ENCODE measurements at places on chromosomes 3 and 15.

- DNase-seq, result no peak
Measured at GRCh38 chr3:68924897-68925296, 7.5 kb downstream of the TAFA4 start.

GRCh38 chr15:74839526-74840395 is 3.2 kb downstream of the ULK3 start:
- DNase-seq, result no peak

DNA sequence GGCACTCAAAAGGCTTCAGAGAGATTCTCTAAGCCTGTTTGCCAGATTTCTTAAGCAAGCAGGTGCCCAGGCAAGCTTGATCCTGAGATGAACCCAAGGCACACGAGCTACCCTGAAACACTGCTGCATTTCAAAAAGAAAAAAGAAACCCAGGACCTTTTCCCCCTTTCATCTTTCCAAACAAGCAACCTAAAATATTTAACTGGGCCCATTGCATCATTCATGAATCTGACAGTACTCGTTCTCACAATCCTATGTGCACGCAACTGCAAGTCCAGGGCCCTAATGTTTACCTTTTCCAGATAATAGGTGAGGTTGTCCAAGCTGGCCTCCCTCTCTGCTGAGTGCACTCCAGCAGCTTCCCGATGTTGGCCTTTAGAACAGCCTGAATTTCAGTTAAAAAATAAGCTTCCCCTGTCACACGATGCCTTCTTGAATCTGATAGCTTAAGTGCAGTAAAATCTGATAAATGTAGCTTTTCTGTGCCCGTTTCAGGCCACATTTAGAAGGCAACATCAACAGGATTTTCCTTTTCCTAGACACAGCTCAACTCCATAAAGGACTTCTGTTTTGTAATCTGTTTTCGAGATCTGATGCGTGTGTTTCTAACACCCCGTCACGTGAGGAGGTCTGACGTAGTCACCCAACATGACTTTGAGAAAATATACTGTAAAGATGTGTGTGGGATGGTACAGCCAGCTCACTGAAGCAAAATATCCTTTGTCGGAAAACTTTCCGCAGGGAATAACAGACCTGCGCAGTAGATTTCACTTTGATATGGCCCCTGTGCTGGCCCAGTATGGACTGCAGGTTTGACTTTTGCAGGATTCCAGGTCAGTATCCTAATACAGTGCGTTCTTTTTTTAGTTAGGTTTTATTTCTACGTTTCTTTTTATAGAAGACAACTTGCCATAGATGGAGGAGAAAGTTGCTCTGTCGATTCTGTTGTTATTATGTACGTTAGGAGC is 55.1 kb upstream of the RASA2 start:
- no peak for DNase-seq

- no peak for DNase-seq
Measured at GRCh38 chr3:111676211-111677006, 81.3 kb upstream of the ZBED2 start.

DNA sequence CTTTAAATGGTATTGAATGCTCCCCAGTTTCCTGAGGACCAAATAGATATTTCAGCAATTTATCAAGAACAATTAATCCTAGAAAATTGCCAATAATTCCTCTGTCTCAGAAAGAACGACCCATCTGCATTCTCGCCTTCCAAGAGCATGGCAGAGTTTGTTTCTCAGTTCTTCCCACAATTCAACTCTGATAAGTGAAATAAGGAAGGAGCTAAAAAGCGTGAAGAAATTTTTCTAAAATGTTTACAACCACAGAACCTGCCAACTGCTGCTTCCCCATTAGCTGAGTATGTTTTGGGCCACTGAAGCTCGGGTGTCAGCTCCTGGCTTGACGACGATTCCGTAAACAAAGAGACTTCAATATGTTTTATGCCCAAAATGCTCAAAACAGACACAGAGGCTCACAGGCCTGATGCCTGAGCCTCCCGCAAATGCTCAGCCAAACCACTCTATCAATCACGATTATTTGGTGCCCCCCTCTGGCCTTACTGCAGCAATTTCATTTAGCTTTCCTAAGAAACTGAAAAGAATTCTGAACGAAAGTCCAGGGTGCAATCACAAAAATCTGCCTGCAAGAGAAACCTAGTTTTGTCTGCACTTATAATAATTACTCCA is 259.2 kb upstream of the CCDC54 start:
- no peak for DNase-seq

GRCh38 chr3:161672478-161672877 is 175.9 kb downstream of the OTOL1 start:
- no peak for DNase-seq

DNA sequence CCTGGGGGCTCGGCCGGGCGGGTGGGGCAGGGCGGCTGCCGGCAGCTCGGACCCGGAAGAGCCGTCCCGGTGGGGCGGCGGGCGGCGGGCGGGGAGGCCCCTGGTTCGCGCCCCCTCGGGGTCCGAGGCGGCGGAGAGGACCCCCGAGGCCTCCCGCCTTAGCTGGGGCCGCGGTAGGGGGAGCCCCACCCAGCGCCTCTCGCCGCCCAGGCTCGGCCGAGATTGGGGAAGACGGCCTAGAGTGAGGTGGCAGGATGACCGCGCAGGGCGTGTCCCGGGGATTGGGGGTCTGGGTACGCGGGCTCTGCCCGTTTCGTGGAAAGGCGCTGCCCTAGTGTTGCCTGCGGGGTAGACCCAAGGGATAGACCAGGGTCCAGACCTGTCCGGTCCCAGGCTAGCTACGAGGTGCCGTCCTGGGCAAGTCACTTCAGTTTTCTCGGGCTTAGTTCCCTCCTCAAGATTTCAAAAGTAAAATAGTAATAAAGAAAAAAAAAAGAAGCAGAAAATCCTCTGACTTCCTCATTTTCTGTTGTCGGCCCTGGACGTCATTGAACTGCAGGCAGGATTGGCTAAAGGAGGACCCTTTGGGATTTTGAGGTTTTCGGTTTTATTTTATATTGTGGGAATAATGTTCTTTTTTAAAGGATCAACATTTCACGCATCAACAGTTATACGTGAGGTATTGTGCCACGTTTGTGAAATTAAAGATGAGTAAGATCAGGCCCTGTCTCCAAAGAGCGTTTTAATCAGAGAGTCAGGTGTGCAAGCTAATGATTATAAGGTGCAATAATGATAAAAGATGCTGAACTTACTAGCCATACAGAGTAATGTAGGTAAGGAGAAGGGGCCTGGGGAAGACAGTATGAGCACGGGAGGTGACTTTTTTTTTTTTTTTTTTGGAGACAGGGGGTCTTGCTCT is 679 bp downstream of the IQGAP1 start:
- no peak for DNase-seq

DNA sequence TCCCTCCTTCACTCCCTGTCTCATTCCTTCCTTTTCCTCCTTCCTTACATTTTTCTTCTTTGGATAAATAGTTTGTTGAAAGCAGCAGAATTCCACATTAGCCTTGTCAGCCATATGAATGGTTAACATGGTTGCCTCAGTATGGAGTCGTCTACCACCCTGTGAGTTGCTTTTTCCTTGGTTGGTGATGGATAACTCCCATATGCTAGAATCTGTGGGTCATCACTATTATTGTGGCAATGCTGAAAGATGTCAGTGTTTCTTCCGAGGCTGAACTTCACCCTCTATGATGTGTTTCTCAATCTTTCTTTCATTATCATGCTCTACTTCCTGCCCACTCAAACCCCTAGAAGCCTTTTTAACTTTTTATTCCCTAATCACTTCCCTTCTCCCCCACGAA is 481.8 kb upstream of the KCNMB2 start:
- no peak for DNase-seq

DNA sequence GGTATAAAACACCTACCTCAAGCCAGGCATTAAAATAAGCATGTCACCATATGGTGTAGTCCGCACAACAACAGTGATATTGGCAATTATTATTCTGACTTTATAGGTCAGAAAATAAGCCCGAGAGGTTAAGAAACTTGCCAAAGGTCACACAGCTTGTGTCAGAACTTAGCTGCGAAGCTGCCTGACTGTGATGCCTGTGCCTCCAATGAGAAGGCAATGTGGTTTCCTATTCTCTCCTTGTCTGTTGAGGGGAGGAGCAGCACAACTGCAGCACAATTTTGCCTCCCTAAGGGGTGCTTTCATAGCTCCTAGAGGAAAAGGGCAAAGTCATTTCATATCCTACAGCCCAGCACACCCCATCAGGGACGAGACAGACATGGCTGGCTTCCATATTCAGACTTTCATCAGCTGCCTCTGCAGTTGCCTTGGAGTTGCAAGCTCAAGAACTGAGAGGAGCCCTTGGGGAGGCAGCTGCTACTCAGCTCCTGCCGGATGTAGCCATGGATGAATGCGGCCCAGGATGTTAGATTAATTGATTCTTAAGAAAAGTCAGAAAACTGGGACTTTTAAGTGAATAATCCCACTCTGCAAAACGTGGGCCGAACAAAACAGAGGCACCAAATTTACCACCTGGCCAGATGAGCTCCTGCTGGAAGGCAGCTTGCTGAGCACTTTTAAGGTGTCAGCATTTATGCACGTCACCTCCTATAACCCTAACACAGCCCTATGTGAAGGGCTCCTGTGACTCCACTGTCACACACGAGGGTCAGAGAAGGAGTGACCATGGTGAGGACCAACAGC is 38.5 kb downstream of the MYO5C start:
- DNase-seq, result no peak

DNA sequence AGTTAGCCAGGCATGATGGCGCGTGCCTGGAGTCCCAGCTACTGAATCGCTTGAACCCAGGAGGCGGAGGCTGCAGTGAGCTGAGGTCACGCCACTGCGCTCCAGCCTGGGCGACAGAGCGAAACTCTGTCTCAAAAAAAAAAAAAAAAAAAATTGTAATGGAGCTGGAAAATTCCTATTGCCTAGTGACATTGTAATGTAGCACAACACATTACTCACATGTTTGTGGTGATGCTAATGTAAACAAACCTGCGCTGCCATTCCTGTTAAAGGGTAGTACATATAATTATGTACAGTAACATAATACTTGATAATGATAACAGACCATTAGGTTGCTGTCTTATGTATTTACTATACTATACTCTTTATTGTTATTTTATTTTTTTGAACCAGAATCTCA is 39.1 kb downstream of the KNL1 start:
- no peak for DNase-seq

GRCh38 chr3:79217096-79217495 is 550.7 kb downstream of the ROBO1 start:
- no peak for DNase-seq

DNA sequence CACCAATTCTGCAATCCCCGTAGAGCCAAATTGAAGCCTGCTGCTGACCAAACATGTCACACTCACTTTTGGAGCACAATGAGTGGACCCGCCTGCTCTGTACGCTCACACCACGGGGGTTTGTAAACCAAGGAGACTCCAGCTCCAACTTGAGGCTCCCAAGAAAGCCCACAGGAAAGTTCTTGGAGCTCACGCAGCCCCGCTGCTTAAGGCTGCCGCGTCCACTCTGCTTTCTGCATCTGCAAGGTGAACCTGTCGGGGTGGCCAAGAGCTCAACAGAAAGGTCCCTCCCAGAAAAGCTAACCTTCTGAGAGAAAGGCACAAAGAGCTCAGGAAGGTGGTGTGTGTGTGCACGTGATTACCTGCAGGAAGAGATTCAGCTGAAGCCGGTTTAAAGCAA is 94.9 kb downstream of the PCSK6 start:
- DNase-seq, result no peak

GRCh38 chr3:43024181-43024885 is 45.2 kb downstream of the GASK1A start:
- DNase-seq, result no peak

DNA sequence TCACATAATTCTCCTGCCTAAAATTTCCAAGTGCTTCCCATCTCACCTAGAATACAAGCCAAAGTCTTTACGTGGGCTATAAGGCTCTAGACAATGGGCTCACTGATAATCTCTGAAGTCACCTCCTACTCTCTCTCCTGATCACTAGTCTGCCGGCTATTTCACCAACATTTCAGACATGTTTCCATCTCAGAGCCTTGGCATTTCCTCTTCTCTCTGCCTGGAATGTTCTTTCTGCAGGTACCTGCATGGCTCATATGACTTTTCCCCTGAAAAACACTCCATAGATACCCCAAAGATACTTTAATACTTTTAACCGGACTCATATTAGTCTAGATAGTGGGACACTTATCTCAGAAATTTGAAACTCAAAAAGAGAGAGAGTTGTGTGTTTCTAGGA is 32.7 kb downstream of the CD200 start:
- no peak for DNase-seq

- DNase-seq, result no peak
Measured at GRCh38 chr3:16508243-16508578, 5.3 kb downstream of the RFTN1 start.

DNA sequence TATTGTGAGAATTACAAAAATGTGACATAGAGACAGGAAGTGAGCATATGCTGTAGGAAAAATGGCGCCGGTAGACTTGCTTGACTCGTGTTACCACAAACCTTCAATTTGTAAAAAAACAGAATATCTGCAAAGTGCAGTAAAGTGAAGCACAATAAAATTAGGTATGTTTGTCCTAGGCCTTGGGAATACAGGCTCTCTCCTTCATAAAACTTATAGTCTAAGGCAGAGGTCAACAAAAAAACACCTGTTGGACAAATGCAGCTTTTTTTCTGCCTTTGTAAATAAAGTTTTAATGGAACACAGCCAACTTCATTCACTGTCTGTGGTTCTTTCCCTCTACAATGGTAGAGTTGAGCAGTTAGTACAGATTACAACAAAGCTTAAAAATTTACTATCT is 216.8 kb upstream of the SATB1 start:
- DNase-seq, result no peak

DNA sequence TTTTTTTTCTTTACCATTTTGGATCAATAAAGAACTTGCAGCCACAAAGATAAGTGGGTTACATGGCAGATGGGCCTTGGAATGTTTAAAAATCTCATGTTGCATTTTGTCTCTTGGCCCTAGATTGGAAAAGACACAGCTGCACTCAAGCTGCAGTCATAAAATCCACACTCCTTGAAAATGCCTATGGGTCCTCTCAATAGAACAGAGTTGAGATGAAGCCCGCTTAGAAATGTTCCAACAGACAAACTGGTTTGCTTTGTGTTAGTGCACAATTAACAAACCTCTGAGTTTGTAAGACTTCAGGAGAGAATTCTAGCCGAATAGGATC is 401.2 kb upstream of the CDIN1 start:
- DNase-seq, result no peak
